ENCODE measurements at places on chromosomes 5 and 9.

DNA sequence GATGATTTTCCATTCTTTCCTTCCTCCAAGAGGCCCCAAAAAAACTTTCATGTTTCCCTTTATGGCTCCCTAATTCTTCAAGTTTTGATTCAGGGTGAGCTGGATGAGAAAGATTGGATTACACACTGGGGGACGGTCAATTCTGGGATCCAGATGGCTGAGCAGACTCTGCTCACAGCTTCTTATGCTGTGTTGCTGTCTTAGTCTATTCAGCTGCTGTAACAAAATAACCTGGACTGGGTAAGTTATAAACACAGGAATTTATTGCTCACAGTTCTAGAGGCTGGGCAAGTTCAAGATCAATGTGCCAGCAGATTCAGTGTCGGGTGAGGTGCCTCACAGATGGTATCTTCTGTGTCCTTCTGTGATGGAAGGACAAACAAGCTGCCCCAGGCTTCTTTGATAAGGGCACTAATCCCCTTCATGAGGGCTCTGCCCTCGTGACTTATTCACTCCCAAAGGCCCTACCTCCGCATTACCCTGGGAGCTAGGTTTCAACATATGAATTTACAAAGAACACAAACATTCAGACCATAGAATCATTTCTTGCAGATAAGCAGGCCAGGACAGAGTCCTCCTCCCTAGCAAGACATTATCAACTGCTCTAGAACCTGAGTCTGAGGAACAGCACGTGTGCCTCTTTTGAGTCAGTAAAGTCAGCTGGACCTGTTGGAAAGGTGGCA is 23.1 kb upstream of the SMAD5 start:
- DNase-seq, result no peak

DNA sequence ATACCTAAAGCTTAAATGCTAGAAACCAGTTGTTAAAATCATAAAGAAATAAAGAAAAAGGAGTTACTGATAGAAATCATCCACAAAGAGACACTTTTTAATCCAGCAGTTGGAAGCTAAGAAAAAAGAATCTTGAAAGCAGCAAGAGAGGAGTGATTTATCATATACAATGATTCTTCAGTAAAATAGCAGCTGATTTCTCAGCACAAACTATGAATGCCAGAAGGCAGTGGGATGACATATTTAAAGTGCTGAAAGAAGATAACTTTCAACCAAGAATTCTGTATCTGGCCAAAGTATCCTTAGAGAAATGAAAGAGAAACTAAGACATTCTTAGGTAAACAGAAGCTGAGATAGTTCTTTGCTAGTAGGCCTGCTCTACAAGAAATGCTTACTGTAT is 366.0 kb downstream of the HTR1A start:
- DNase-seq, result no peak

DNA sequence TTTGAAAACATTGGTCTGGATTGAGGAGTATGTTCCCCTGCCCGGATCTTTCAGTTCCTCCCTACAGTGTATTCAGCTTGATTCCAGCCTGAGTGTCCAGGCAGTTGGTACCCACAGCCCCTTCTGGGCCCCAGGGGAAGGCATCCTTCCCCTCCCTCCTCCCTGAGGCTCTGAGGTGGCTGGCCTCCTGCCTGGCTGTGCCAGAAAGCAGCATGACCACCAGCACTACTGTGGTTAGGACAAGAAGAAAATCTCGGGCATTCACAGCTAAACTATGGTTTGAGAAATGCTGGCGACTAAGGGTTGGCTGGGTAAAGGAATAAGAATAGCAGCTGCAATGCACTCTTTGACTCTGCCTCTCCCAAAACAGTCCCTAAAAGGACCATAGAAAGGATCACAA is 84.6 kb upstream of the LIFR start:
- no peak for DNase-seq

DNA sequence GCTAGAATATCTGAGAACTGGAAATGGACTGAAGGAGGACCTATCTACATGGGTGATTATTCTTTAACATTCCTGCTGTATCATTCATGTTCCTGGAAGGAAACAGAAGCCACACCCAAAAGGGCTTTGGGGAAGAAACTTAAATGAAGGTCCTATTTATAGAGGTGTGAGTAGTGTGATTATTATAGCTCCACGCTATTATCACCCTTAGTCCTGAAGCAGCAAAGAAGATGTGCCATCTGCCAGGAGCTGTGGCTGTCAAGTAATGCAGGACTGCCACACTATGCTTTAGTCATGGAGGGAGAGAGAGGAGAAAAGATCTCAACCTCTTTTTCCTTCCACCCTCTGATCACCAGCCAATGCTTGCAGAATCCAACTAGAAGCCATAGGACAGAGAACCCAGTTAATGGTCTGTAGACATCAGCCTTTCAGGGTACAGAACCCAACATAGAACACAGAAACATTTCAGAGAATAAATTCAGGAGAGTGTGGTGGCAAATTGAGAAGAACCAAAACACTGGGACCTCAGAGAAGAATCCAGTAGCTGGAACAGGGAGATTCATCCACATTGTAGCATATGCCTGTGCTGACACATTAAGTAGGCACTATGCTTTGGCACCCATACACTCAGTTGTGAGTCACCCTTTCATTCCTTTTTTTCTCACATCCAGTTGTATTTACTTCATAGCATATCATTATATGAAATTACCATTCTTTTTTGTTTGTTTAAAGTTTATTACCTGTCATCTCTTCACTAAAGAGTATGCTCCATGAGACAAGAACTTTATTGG is 21.0 kb upstream of the RNF180 start:
- DNase-seq, result no peak

DNA sequence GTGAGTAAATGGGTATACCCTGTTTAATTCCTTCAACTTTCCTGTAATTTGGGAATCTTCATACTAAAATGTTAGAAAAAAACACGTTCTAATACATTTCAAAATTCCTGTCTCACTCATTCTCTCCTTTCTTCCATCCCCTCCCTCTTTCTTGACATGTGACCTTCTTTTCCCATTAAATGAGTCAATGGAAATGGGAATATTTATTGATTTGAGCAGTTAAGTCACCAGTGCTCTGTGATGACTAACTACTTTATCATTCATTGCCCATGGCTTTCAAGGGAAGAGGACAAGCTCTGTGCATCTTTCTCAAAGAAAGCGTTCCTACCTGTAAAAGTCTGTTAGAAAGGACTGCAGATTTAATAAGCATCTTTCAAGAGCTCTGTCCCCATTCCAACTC is 144.4 kb upstream of the MAP3K1 start:
- no peak for DNase-seq

DNA sequence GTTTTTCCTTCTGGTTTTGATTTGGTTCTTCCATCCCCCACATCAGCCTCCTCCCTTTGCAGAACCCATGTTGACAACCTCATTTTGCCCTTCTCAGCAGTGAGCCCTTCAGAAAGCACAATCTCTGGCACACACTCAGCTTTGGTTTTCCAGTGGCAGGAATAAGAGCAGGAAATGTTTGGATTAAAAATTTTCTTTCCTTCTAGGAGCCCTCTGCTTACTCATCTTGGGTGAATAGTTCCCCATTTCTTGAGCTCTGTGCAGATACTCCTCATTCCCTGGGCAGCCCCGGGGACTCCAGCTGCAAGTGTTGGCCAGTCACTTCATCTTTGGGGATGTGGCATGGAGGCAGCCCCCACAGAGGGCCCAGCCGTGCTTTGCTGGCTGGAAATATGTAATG is 170.5 kb downstream of the NR3C1 start:
- DNase-seq, result no peak

GRCh38 chr9:109164042-109164441 is 3.0 kb downstream of the FRRS1L start:
- DNase-seq, result no peak

DNA sequence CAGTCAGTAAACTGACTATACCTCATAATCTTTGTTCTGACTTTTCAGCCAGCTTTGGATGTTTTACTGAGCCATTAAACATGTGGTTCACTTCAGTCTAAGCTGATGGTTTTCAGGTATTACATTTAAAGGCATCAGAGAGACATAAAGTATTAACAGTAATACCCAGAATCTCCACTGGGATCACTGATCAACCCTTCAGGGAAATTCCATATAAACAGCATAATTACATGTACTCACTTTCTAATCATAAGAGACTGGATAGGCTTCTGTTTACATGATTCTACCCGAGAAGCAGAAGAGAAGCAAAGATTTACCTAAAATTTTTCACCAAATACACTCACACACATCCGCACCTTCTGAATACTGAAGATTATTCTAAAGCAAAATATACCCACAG is 186.7 kb upstream of the FREM1 start:
- DNase-seq, result no peak

GRCh38 chr5:18984559-18985080 is 1003.4 kb downstream of the CDH18 start:
- DNase-seq, result no peak

DNA sequence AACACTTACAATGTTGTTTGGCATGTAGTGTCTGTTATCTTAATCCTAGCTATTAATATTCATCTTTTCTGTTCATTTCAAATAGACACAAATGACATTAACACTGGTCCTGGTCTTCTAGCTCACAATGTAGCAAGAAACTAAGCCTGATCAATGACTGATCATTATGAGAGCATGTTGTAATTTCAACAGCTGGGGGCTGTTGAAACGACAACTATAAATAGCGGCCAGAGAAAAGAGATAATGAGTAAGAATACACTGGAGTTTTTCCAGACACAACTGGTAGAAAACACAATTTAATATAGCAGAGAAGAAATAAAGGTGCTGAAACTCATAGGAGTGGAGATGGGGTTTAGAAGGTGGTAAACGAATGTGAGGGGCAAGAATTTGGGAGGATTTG is 89.2 kb downstream of the HTR4 start:
- no peak for DNase-seq

GRCh38 chr9:16673171-16673570 is 197.3 kb downstream of the BNC2 start:
- DNase-seq, result no peak

DNA sequence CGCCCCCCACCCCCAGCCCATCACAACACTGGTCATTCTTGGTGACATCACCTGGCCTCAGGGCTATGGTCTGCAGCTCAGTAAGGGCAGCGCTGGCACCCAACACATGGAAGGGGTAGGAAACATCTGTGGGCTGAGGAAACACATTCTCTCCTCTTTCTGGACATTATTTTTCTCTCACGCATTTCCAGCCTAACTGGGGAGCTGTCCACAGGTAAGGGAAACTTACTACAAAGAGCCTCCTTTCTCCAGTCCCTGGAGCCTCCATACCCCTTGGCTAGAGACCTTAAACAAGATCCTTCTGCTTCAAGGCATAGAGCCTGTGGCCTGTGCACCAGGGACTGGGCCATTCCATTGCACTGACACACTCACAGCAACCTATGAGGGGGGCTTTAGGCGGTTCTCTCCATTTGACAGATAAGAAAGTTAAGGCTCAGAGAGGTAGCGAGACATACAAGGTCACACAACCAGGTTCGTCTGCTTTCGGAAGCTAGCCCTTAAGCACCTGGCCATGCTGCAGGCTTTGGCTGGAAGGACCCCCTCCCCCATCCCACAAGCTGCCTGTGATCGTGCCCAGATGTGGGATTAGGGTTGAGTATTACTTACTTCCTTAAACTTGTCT is 40.7 kb downstream of the CXXC5 start:
- no peak for DNase-seq

DNA sequence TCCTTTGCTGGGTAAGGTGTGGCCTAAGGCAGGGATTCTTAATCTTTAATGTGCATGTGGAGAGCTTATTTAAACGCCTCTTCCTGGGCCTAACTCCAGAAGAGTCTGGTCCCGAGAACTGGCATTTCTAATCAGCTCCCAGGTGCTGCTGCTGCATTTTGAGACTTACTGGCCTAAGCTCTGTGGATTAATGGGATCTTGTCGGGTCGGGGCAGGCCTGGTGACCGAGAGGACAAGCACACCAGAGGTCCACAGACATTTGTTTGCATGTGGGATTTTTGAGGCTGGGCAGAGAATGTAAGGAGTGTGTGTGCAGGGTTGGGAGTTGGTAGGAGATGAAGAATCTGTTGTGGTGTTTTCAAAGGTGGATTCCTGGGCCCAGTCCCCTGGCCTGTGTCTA is 95.0 kb upstream of the DAP start:
- no peak for DNase-seq

DNA sequence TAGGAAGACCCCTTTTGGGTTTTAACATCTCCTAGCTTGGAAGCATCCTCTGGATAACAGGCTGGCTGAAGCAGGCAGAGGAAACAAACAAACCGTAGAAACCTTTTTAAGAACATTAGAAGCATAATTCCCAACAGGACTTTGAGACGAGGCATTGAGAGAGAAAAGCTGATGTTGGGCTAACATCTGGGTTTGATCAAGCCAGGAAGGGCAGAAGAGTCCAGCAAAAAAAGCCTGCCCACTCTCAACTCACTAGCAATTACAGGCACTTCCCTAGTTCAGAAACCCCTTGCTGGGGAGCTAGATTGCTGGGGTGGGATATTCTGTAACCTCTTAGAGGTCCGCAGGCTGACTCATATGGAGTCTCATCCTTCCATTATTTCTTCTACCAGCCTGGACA is 75.4 kb upstream of the CTNNA1 start:
- DNase-seq, result no peak

DNA sequence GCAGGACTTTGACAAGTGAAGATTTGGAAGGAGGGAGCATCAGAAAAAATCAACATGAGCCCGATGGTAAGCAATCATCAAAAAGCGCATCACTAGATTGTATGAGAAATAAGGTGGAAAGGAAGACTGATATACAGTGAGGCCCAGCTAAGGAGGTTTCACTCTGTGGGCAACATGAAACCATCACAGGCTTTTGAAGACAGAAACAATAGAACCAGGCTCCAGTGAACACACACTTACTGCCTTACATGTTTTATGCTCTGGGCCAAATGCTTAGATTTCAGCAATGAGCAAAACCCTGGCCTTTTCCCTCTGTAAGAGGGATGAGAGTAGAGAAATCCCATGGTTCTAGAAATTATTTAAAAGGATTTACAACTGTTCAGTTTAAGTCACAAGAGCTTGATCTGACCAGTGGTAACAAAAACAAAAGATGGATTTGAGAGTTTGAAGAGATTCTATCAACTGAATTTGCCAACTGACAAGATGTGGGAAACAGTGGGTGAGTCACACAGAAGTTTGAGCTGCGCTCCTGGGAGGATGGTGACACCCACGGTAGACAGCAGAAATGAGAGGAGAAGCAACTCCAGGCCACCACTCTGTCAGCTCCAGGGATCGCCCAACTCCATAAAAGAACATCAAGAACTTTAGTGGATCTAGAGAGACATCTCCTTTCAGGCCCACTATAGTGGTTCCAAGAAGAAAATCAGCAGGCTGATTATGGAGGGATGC is 261.8 kb downstream of the MCTP1 start:
- no peak for DNase-seq

DNA sequence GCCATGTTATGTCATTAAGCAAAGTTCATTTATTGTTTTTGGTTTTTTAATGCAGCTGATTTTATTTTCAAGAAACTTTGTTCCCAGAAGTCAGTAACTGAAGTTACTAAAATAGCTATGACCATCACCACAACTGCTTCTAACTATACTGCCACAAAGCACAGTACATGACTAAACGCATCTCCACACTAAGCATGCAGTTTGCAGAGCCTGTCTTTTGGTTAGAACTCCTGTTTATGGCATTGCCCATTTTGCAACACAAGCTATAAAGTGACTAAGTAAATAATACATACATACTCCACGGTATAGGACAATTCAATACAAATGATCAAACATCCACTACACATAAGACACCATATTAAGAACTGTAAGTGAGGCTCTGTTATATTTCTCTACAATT is 109.7 kb downstream of the MLLT3 start:
- no peak for DNase-seq

GRCh38 chr5:77222722-77223121 is 12.2 kb downstream of the PDE8B start:
- DNase-seq, result no peak

GRCh38 chr5:27911216-27911615 is 872.8 kb upstream of the CDH9 start:
- no peak for DNase-seq

- DNase-seq, result no peak
These were observed 100.0 kb upstream of the CCDC152 start for GRCh38 chr5:42656651-42657015.
